ENCODE measurements at places on chromosomes 6 and 20.
A peak's percentile ranks its signal among the peaks of the same experiment; 100 is the strongest.

GRCh38 chr6:102619585-102619984, 1226.1 kb downstream of the GRIK2 start:
- H3K4me3 ChIP-seq, result no peak overlapping the region
- no peaks in the 10 kb centered on the region for H3K4me1 ChIP-seq
- no peak overlapping the region for H3K27ac ChIP-seq
- no peaks in the 10 kb centered on the region for H3K27me3 ChIP-seq

DNA sequence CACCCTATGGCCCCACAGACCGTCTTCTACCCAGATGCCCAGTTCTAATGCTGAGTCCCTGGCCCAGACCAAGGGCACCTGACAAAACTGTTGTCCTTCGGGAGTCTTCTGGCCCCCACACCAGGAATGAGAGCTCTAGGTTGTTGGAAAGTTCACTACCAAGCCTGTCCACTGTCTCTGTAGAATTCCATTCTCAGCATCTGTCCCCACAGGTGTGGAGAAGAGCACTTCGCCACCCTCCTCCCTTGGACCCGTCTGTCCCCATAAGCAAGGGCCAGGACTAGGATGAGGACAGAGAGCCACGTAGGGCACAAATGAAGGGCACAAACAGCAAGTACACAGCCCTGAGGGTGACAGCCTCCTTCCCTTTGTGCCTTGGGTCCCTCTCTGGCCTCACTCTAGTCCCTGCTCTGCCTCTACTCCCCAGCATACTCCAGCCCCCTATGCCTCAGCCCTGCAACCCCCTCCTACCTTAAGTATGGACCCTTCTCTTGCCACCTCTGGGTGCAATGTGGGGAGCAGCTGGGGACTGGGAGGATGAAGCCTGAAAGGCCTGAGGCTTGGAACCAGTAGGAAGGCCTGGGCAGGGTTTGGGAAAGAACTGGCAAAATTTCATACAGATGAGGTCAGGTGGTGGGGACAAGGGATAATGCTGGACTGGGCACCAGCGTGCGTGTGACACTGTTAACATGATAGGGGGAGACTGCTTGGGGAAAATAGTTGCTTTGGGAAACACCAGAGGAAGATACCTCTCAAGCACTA, 4.3 kb downstream of the LZTS3 start:
- H3K4me3 ChIP-seq, result no peak overlapping the region
- DNase-seq, result no peak
- H3K4me1 ChIP-seq, result peaks cover 17% of the 10 kb centered on the region
- H3K36me3 ChIP-seq, result no peaks in the 10 kb centered on the region
- H3K27ac ChIP-seq, result no peak overlapping the region
- H3K27me3 ChIP-seq, result peaks cover 27% of the 10 kb centered on the region

DNA sequence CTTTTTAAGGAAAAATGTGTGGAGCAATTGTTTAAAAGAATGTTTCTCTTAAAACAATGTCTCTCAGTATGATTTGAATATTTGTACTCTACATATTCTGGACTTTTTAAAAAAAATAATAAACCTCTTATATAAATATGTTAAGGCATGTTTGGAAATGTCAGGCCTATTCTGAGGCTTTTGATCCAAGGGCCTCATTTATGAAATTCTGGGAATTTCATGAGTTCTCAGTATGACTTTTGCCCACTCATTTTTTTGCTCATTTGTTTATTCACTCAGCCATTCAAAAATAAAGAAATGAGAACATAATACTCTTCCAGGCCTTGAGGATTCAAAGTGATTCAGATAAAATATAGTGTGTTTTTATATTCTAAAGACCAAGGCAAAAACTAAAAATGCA, 60.4 kb downstream of the DOK5 start:
- no peak overlapping the region for H3K4me3 ChIP-seq
- peaks cover under 1% of the 10 kb centered on the region for H3K27me3 ChIP-seq
- no peak for DNase-seq
- H3K27ac ChIP-seq, result no peak overlapping the region
- H3K36me3 ChIP-seq, result no peaks in the 10 kb centered on the region

- peak within 1 kb of the TSS; percentile 88 for H3K4me3 ChIP-seq
- no peak for DNase-seq
- H3K27me3 ChIP-seq, result peaks cover 54% of the 10 kb centered on the region
- H3K27ac ChIP-seq, result no peak within 1 kb of the TSS
- H3K4me1 ChIP-seq, result peaks cover 15% of the 10 kb centered on the region
These were observed at the start of gene SAMD5 for GRCh38 chr6:147508042-147508865. TSS of gene SAMD5 (plus strand) at chr6:147508690. CDS start at chr6:147508929, 239 bp downstream.

- H3K4me1 ChIP-seq, result peaks cover 32% of the 10 kb centered on the region
- no peak overlapping the region for H3K27ac ChIP-seq
- no peaks in the 10 kb centered on the region for H3K27me3 ChIP-seq
- no peaks in the 10 kb centered on the region for H3K36me3 ChIP-seq
- no peak overlapping the region for H3K4me3 ChIP-seq
These were observed 2.8 kb downstream of the TMEM200A start for GRCh38 chr6:130368576-130368975.

- H3K27ac ChIP-seq, result peak overlapping the region; percentile 30
- H3K4me3 ChIP-seq, result peak overlapping the region; percentile 79
- H3K4me1 ChIP-seq, result peaks cover 29% of the 10 kb centered on the region
- no peaks in the 10 kb centered on the region for H3K36me3 ChIP-seq
- peaks cover 59% of the 10 kb centered on the region for H3K27me3 ChIP-seq
These were observed 207.9 kb downstream of the MYLK4 start for GRCh38 chr6:2542858-2543218.

Measured in T-helper 17 cell (primary cell).